ENCODE measurements at places on chromosomes 1 and 21. TPM values are rescaled to one million over a fixed set of nuclear protein-coding genes. Genes with fewer than 3 reads are reported as not detected.

DNA sequence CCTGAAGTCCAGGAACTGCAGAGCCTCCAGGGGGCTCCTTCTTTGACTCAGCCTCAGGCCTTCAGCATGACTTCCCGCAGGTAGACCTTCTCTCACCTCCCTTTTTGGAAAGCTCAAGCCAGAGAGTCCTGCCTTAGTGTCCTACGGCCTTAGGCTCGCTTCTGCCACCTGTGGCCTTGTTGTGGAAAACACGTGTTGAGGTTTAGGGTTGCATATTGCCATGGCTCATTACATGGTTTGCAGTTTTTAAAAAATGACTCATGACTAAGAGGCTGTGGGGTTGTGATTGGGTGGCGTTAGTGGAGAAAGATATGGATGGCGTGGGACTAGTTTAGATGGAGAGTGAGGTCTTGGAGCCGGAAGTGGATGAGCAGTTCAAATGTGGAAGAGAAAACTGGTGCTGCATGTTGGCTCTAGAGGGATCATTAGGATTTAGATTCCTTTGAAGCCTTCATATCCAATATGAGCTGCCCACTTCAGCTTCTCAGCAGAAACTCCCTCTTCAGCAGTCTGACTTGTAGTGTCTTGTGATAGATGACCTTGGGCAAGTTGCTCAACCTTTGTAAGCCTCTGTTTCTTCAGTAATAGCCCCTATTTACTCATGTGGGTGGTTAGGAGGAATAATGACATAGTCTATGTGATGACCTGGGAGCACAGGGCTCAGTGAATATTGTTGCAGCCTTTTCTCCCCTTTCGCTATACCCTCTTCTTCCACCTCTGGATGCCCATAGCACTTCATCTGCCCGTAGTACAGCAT, 6.5 kb upstream of the FGGY start:
- peak; percentile 95 for ATAC-seq

- no peak for ATAC-seq
Observed at GRCh38 chr21:29055080-29055479, 18.4 kb downstream of the CCT8 start.

DNA sequence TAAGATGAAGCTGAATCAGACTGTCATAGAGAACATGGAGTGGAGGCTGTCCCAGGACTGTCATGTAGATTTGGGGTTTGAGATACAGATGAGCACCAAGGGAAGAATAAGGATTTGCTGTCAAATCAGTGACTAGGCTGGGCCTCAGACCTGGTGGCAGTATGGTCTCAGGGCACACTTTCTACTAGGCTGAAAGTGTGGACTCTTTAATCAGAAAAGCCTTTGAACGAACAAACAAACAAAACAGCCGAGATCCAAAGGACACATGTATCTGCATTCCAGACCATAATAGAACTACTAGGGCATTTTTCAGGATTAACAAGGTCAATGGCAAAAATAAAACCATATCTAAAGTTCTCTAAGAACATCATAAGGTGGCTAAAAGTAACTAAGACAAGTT, 2.9 kb downstream of the OR10J1 start:
- no peak for ATAC-seq

Gene PNRC2
- total RNA-seq, result 75.8 TPM

GRCh38 chr1:84365225-84366221, 32.8 kb upstream of the DNASE2B start:
- peak; percentile 97 for ATAC-seq

Gene BSND
- total RNA-seq, result 0.36 TPM
